ENCODE measurements at places on chromosomes 3 and 15.

DNA sequence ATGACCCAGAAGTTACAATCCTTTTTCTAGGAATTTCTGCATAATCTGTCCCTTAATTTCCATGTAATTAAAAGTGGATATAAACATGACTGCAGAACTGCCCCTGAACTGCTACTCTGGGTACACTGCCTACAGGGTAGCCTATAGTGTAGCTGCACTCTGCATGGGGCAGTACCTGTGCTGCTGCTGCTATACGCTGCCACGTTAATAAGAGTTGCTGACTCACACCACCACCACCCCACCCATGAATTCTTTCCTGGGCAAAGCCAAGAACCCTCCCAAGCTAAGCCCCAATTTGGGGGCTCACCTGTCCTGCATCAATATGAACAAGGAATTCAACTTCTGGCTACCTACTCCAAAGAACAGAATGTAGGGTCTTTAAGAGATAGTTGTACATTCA, 13.9 kb downstream of the HDGFL3 start:
- DNase-seq: no peak

GRCh38 chr3:106206146-106206545, 337.3 kb upstream of the CBLB start:
- DNase-seq: no peak

DNA sequence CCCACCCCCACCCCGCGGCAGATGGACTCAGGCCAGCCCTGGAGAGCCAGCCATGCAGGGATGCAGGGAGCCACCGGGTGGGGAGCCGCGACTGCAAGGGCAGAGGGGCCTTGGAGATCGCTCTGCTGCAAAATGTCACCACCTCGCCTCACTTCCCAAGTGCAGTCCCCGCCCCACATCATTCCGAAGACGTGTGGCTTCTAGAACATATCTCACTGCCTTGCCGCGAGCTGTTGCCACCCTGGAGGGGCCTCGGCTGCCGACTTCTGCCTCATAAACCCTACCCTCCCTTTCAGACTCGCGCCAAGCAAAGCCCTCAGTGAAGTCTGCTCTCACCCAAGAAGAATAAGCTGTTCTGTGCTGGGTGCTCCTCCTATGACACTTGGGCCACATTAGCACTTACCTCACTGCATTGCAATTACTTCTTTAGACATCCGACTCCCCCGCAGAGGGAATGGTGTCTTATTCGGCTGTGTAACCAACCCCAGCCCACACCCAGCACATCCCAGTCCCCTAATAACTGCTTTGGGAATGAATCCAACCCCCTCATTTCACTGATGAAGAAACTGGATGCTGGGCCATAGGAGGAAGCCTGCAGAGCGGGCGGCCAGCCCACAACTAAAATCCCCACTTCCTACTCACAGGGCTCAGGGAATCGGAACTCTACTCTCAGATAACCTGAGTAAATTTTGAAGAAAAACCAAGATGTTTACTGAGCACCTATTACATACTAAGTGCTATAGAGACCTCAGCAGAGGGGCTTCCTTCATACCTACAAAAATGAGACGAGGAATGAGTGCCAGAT, 8.6 kb downstream of the TLE3 start:
- no peak for DNase-seq

DNA sequence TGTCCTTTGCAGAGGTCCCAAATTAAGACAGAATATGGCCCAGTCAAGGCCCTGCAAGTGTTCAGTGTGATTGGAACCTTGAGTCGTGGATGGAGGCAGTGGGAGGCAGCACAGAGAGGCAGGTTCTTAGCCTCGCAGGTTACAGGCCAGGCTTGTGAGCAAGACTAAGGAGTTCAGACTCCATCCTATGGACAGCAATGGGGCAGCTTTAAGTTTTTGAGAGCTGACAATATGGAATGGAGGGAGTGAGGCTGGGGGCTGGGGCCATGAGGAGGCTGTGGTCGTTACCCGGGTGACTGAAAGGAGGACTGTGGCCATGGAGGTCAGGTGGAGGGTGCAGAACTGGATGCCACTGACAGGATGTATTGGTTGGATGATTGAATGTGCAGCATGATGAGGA, 74.1 kb upstream of the PRR23C start:
- no peak for DNase-seq

DNA sequence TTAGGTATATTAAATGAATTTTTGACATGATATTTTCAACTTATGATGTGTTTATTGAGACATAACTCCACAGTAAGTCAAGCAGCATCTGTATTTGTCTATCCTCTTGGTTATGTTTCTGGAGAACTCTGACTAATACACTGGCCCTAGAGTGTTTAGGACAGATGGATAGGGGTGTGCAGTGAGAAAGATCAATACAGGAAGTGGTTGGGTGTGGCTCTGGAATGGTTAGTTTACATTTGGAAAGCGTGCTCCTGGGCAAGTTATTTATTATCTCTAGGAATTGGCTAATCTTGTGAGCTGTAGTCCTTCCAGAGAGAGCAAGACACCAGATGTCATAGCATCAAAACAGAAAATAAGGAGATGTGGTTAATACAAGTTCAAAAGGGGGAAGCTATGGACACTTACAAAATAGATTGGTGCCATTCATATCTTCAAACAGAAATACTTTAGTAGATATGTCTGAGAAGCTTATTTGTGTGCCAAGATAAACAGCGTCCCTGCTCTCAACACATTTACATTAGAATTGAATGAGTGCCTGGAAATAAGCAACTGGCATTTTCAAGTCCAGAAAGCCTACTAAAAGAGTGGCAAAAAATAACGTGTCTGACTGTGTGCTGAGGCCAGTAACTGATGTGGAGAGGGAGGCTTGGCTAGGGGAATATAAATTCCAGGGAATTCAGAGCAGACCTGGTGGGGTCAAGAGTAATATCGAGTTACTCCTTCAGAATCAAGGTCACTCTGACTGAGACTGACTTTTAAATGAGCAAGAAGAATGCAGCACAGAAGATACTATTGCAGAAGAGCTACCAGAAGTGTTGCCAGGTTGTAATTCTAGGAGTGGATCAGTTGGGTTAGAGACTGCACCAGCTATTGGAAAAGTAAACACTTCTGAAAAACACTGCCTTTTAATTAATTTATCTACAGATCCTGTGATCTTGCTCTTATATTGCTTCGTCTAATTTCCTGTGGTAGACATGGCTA, 33.4 kb upstream of the PLAAT1 start:
- no peak for DNase-seq

GRCh38 chr3:2623436-2623835, 486.7 kb downstream of the IL5RA start:
- no peak for DNase-seq

DNA sequence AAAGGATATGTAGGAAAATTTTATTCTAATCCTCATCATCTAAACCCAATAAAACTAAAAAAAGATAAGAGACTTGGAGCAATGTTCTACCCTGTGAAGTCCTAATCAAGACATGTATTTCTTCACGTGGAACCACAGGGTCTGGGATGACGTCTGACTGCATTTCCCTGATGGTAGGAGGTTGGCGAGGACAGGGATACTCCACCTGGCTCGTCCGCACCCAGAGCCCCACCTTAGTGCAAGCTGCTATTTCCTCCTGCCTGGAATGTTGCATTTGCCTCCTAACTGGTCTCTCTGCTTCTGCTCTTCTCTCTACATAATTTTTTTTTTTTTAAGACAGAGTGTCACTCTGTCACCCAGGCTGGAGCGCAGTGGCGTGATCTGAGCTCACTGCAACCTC, 57.7 kb upstream of the RASGRP1 start:
- no peak for DNase-seq

DNA sequence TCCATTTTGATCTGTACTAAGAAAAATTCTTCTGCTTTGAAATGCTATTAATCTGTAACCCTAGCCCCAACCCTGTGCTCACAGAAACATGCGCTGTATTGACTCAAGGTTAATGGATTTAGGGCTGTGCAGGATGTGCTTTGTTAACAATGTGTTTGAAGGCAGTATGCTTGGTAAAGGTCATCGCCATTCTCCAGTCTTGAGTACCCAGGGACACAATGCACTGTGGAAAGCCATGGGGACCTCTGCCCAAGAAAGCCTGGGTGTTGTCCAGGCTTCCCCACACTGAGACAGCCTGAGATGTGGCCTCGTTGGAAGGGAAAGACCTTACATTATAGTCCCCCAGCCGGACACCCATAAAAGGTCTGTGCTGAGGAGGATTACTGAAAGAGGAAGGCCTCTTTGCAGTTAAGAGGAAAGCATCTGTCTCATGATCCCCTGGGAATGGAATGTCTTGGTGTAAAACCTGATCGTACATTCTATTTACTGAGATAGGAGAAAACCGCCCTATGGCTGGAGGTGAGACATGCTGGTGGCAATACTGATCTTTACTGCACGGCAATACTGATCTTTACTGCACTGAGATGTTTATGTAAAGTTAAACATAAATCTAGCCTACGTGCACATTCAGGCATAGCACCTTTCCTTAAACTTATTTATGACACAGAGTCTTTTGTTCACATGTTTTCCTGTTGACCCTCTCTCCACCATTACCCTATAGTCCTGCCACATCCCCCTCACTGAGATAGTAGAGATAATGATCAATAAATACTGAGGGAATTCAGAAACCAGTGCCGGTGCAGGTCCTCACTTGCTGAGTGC, 6.3 kb downstream of the PIGZ start:
- no peak for DNase-seq

DNA sequence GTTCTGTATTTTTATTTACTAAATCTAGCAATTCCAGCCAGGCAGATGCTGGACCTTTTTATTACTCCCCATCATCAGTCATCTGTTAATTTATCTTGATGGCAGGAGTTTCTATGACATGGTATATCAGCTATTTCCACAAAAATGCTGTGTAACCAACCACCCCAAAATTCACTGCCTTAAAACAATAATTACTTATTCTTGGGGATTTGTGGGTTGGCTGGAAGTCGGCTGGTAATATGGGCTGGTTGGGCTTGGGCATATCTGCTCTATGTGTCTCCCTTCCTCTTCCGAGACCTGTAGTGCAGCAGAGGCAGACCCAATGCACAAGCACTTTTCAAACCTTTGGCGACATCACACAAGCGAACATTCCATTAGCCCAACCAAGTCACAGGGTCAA, 92.1 kb upstream of the UBE2E1 start:
- no peak for DNase-seq

- no peak for DNase-seq
Observed at GRCh38 chr3:115660646-115661337, 37.5 kb downstream of the GAP43 start.

GRCh38 chr3:20909511-20909910, 723.5 kb upstream of the SGO1 start:
- no peak for DNase-seq

GRCh38 chr3:194775731-194776130, 90.0 kb downstream of the FAM43A start:
- DNase-seq: no peak

DNA sequence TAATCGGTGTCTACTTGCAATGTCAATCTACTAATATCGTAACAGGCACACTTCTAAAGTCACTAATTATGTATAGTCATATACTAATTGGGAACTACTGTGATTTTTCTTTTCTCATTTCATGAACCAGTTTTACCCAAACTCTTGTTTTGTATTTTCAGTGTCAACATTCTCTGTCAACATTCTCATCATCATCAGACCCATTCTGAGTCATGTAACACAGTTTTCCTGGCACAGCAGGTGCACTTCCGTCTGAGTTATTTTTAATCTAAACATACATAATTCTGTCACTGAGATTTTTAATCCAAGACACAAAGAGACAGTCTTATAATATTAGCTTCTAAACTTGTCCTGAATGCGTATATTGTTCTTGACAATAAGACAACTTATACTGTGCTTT, 205.1 kb upstream of the EIF1B start:
- DNase-seq: no peak

- DNase-seq: no peak
Observed at GRCh38 chr3:114732353-114732752, 414.7 kb downstream of the ZBTB20 start.

DNA sequence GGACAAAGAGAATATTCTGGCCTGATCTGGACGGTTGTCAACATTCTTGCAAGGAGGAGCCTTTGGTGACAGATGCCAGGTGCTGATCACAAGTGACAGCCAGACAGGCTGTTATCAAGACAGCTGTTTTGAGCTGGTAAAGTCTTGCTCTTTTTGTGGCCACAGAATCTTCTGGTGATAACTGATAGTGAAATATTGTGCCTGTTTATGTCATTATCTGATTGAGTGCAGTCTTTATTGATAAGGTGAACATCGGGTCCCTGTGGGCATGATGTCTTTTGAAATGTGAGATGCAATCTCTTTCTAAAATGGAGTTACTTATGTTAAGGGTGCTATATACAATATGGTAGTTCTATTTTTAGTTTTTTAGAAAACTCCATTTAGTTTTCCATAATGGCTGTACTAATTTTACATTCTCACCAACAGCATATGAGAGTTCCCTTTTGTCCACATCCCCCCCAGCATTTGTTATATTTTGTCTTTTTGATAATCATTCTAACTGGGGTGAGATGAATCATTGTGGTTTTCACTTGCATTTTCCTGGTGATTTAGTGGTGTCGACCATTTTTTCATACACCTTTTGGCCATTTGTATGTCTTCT, 10.7 kb downstream of the CEP63 start:
- DNase-seq: no peak

DNA sequence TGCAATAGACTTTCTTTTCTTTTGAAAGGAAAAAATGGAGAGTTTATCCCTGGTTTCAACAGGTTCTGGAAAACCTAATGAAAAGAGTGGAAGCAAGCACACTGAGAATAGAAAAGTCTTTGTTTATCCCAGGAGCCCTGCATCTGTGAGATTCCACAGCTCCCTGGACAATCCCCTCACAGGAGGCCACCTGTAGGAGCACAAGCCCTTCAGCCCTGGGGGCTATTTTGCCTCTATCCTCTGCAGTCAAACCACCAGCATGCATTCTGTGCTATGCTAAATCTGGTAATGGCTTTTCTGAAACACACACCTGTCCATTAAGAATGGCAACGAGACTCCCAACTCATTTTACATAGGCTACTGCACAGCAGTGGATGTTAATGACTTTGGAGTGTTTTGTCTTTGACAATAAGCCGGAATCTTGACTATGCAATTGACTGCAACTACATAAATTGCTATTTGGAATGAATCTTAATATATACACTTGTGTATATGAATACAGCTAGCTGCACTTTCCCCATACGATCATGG, 369.4 kb downstream of the NR2F2 start:
- DNase-seq: no peak

GRCh38 chr3:57692396-57693147, at the start of gene DENND6A:
TSS of gene DENND6A (minus strand) at chr3:57693077. CDS start at chr3:57693018, 59 bp downstream.
- peak; percentile 88 for DNase-seq
